ENCODE measurements at places on chromosomes 7 and 10.
A peak's percentile ranks its signal among the peaks of the same experiment; 100 is the strongest.

GRCh38 chr7:80722616-80723195, 84.3 kb downstream of the CD36 start:
- no peak for DNase-seq

DNA sequence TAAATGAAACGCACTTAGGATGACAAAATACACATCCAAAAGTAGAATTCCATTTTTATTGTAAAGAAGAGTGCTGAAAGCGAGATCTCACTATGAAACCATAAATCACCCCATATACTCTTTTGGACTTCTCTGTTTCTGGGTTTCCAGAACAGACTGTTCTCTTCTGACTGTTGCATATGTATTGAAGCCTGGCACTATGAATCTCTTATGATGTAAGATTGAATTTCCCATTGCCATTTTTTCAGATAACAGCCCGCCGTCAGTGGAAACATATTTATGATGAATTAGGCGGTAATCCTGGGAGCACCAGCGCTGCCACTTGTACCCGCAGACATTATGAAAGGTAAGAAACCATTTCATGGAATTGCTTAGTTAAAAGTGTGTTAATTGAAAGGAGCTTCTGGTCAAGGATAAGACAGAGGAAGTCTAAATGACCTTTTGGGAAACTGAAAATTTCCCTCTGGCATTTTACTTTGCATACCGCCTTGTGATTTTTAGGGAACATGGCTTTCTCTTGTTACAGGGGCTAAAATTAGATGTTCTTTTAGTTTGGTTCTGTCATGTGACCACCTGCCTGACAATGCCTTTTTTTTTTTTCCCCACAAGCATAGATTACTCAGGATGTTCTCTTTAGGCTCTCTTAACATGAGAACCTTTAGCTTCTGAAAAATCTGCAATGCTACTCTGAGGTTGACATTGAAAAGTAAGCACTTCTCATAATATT, 168.1 kb downstream of the ARID5B start:
- DNase-seq: no peak

- DNase-seq: no peak
Observed at GRCh38 chr7:100492738-100493475, 9.2 kb downstream of the NYAP1 start.

- no peak for DNase-seq
Observed at GRCh38 chr10:116947841-116948529, 57.0 kb downstream of the SHTN1 start.

GRCh38 chr10:35336921-35337823, 863 bp downstream of the CCNY start:
- DNase-seq: peak; percentile 29

GRCh38 chr7:27575613-27576012, 87.1 kb downstream of the HIBADH start:
- no peak for DNase-seq

DNA sequence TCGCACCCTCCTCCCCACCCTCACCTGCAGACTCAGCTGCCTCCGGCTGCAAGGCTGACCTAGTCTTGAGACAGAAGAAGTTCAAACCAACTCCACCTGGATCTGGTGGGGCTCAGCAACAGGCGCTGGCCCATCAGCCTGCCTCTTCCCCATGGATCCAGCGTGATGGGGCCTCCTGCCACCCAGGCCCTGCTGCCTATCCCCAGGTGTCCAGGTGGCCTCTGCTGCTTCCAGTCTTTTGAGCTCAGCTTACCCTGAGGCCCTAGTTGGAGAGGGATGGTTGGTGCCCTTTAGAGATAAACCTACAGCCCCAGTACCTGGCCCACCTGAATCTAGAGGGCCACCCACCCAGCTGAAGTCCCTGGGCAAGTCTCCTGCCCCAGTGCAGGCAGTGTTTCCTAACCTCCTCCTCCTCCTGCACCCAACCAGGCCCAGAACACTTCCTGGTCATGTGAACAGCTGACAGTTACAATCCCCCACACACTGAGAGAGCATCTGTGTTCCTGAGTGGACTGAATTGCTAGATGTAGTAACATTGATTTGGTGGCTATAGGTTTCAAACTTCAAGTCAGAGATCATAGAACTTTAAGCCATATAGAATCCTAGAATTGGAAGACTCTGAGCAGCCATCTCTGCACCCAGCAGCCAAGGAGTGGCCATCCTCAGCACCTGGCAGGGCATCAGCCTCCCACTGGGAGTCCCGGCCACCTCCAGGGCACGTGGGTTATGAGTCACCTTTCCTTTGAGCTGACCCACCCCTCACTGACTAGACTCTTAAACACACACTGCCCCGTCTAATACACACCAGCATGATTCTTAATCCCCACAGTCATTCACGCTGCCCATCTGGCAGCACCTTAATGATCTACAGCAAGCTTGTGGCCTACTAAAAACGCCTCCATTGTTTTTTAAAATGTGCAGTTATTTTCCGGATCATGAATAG, 51.9 kb downstream of the ALOX5 start:
- DNase-seq: no peak

DNA sequence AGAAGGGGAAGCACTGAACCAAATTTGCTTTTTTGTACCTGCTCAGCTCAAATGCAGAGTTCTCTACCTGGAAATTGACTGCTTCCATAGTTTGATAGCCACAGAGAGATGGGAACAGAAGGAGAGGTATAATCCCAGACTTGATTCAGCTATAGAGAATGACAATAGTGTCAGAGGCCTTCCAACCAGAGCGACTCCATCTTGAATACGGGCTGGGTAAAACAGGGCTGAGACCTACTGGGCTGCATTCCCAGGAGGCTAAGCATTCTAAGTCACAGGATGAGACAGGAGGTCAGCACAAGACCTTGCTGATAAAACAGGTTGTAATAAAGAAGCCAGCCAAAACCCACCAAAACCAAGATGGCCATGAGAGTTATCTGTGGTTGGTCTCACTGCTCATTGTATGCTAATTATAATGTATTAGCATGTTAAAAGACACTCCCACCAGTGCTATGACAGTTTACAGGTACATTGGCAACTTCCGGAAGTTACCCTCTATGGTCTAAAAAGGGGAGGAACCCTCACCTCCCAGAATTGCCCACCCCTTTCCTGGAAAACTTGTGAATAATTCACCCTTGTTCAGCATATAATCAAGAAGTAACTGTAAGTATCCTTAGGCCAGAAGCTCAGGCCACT, 42.7 kb upstream of the ATRNL1 start:
- DNase-seq: no peak

GRCh38 chr7:104643587-104644217, 315.3 kb downstream of the LHFPL3 start:
- no peak for DNase-seq

- DNase-seq: no peak
Observed at GRCh38 chr10:63547628-63548360, 26.6 kb downstream of the REEP3 start.

GRCh38 chr10:124928087-124928486, 13.8 kb upstream of the ZRANB1 start:
- DNase-seq: no peak

DNA sequence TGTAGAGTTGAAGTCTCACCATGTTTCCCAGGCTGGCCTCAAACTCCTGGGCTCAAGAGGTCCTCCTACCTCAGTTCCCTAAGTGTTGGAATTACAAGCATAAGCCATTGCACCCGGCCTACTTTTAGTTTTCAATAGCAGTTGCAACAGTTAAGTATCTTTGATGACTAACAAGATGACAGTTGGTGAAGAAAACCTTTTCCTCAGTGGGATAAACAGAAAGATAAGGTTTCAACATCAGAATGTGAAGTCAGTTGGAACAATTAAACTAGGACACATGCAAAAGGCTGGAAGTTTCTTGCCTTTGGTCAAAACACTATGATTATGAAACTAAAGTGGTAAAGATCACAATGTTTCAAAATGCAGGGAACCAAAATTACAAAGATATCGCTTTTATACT, 169.2 kb downstream of the ZNF438 start:
- no peak for DNase-seq

- no peak for DNase-seq
Observed at GRCh38 chr7:147089051-147089461, 972.5 kb downstream of the CNTNAP2 start.

GRCh38 chr7:80772347-80772993, 134.0 kb downstream of the CD36 start:
- no peak for DNase-seq

- DNase-seq: peak; percentile 35
Observed at GRCh38 chr7:24851786-24852185, 94.5 kb upstream of the GSDME start.

DNA sequence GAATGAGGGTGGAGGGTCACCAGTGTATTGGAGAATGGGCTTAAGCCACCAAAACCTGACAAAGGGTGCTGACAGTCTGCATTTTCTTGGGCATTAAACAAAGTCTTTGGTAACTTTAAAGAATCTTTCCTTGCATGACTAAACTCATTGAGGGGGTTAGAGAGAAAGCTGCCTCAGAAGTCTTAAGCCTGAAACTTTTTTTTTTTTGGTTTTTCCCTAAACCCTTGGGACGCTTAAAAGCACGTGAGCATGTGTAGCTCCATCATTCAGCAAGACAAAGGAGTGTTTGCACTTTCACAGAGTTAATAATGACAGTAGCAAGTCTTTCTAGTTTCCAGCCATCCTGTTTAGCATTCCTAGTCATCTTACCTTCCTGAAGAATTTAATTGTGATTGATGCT, 110.7 kb downstream of the LRMDA start:
- DNase-seq: no peak

DNA sequence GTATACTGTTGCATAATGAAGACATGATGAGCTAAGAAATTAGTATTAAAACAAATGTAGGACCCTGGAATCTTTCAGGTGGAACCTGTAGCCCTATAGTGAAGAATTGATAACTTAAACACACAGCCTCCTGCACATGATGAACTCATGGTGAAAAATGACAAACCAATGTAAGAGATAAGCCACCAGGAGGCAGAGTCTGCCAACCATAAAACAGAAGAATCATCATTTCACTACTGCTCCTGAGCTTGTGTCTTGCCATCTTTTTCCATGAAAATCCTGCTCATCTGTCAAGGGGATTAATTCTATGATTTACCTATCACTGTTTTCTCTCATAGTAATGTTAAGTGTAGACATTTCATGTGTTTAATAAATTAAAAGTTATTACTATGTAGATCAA, 363.9 kb downstream of the MALRD1 start:
- DNase-seq: no peak

GRCh38 chr7:138880881-138881578, 83.0 kb upstream of the ATP6V0A4 start:
- no peak for DNase-seq

DNA sequence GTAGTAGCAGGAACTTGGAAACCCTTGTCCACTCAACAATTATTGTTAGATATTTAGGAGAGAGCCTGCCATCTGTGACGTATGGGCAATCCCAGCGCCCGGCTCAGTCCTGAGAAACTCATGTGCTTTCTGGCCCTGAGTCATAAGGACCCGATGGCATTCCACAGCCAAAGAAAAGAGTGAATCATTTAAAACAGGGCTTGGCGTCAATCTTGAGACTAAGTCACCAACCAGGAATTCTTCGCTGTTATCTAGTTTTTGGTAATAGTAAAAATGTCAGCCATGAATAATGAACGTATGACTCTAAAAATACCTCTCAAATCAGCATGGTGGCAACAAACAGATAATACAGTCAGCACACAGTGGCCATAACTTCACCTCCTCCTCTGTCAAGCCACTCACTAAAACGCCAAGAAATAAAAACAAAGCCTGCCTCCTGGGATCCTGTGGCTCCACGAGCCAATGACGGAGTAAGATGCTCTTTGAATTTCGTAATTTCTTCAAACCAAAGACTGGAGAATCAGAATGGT, 140.8 kb downstream of the ADAM12 start:
- DNase-seq: no peak

DNA sequence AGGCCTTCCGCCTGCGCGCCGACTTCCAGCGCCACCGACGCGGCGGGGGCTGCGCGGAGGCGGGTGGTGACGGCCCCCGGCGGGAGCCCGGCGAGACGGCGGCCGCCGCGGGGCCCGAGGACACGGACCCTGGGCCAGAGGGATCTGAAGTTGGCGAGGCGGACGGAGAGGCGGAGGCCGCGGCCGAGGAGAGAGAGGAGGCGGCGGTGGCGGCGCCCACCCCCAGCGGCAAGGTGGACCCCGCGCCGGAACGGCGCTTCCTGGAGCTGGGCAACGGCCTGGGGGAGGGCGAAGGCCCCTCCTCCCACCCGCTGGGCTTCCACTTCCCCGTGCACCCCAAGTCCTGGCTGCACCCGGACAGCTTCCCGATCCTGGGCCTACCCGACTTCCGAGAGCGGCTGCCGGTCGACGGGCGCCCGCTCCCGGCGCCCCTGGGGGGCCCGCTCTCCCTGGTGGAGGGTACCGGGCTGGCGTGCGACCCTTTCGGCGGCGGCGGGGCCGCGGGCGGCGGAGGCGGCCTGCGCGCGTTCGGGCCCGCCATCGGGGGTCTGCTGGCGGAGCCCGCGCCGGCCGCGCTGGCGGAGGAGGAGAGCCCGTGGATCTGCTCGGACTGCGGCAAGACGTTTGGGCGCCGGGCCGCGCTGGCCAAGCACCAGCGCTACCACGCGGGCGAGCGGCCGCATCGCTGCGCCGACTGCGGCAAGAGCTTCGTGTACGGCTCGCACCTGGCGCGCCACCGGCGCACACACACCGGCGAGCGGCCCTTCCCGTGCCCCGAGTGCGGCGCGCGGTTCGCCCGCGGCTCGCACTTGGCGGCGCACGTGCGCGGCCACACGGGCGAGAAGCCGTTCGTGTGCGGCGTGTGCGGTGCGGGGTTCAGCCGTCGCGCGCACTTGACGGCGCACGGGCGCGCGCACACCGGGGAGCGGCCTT, 16.2 kb downstream of the ZNF316 start:
- DNase-seq: no peak

GRCh38 chr10:118028619-118029018, 18.1 kb downstream of the RAB11FIP2 start:
- no peak for DNase-seq

DNA sequence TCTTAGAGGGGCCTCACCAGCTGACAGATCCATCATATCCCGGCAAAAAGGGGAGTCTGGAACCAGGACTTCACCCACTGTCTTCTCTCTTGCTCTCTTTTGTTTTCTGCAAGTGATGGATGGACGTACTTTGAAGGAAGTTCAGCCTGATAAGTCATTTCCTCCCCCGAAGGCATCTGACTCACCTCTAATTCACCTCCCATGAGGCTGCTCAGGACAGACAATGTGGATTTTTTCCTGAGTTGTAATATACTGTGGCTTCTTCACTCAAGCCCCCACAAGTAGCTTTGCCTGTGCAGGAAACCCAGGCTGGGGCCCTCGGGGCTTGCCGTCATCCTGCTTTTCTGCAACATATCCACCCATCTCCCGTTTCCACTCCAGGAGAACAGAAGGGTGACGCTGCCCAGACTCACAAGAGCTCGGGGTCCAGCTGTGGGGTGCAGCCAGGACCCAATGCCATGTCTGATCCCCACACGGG, 70.4 kb downstream of the ASB13 start:
- DNase-seq: no peak
